ENCODE measurements at places on chromosomes 2 and 18. TPM values are rescaled to one million over a fixed set of nuclear protein-coding genes. Genes with fewer than 3 reads are reported as not detected.

The ZNF514 gene
- 42.7 TPM for polyA plus RNA-seq

The KCNG3 gene
- polyA plus RNA-seq: 0.60 TPM

The NT5DC4 gene
- 0.49 TPM for polyA plus RNA-seq

The ATP6V1B1 gene
- polyA plus RNA-seq: 62.6 TPM

The CREG2 gene
- 0.60 TPM for polyA plus RNA-seq

The CNTNAP5 gene
- polyA plus RNA-seq: 0.75 TPM

The IL1RL1 gene
- polyA plus RNA-seq: 0.66 TPM

The MAL gene
- 6.3 TPM for polyA plus RNA-seq

The CHRNG gene
- polyA plus RNA-seq: 1.8 TPM

The TCF7L1 gene
- 46.8 TPM for polyA plus RNA-seq

The DSG2 gene
- polyA plus RNA-seq: 50.5 TPM

The ALPP gene
- polyA plus RNA-seq: not detected

The MRO gene
- 3.0 TPM for polyA plus RNA-seq

The METTL8 gene
- 17.2 TPM for polyA plus RNA-seq

The IL36RN gene
- not detected for polyA plus RNA-seq

The ARHGAP15 gene
- polyA plus RNA-seq: 5.8 TPM

The SPHKAP gene
- 1.7 TPM for polyA plus RNA-seq

The THOC1 gene
- 124 TPM for polyA plus RNA-seq

The HEATR5B gene
- polyA plus RNA-seq: 22.5 TPM

The KCNIP3 gene
- polyA plus RNA-seq: 18.9 TPM

The TRIM43 gene
- 0.12 TPM for polyA plus RNA-seq

The EPG5 gene
- polyA plus RNA-seq: 18.3 TPM

The SP9 gene
- polyA plus RNA-seq: not detected

The DSC2 gene
- 54.9 TPM for polyA plus RNA-seq

The TMEM37 gene
- polyA plus RNA-seq: 65.3 TPM

The PID1 gene
- polyA plus RNA-seq: 23.0 TPM
